HuH-7 (cell line): ENCODE measurements at places on chromosomes 11 and 22.

DNA sequence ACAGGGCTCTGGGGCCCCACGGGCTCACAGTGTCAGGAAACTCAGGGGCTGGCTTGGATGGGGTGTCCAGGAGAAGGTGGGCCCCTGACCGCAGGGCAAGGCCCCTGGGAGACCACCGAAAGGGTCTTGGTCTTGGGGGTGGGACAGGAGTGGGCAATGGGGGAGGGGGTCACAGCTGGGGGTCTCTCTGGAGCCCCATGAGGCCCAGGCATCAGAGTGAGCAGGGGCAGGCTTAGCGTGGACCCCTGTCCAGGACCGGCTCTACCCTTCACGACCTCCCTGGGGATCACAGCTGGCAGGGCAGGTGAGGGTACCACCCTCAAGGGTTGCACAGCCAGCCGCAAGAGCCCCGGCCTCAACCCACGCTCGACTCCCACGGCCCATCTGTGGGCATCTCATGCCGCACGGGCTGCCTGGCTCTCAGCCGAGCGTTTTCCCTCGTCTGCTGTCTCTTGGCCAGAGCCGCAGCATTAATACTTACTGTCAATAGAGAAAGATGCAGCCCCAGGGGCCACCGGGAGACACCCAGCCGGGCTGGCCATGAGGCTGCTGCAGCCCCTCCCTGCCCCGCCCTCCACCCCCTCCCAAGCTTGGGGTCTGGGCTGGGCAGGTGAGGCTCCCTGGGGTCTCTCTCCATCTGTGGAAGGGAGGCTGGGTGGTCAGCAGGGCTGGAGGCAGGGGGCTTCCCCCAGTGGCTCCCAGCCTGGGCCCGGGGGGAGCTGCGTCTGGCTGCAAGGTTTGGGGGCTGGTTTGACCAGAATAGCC, 662 bp downstream of the MUC5B start:
- no peak for DNase-seq

DNA sequence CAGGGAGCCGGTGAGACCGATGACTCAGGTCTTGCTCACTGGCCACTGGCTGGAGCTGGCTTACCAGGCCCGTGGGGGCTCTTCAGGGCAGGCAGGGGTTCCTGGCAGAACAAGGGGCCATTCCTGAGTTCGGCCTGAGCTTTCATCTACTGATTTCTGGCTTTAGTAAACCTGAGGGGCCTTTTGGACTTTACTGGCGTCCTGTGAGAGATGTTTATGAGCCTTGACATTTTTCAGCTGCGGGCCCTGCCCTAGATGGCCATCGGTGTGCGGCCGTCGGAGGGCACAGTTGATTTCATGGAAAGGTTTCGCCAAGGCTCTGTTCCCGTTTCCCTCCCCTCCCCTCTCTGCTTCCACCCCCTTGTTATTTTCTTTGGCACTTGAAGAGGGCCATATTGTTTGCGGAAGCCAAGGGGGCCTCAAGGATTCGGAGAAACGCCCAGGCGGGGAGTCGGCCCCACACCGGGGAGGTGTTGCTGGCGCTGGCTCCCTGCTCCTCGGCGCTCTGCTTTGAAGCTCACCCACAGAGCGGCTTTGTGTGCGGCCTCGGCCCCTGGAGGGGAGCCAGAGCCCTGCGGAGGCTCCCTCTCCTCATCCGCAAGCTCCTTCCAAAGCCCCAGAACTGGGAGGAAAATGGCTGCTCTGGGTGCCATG, 17.7 kb downstream of the ELF5 start:
- no peak for DNase-seq

DNA sequence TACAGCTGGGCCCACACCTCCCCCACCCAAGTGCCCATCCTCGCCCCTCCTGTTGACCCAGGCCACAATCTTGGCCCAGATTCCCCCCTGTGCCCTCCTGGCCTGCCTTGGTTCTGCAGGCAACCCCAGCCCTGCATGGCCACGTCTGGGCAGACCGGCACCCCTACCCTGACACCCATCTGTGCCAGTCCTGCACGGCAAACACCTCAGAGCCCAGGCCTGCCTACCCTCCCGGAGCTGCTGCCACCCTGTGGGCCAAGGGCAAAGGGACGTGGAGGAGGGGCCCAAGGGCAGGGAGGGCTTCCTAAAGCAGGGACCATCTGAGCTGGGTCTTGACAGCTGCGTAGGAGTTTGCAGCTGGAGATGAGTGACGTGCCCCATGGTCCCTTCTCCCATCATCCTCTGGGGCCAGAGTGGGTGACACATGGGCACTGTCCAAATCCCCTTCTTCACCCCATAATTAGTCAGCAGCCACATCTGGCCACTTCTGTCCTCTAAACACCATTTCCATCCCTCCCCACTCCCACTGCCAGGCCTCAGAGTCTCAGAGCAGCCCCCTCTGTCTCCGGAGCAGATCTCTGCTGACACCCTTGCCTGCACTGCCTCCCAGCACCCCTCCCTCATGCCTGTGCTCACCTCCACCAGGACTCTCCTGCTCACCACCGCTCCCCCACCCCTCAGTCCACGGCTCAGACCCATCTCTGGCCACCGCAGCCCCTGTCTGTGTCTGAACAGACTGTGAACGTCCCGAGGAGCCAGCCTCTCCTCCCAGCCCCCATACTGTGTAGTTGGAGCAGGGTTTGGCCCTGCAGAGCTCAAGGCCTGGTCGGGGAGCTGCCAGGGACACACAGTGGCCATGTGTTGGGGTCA, 35.6 kb upstream of the PPARA start:
- DNase-seq: no peak

- no peak for DNase-seq
Observed at GRCh38 chr22:24060375-24060788, 49.3 kb downstream of the CABIN1 start.

DNA sequence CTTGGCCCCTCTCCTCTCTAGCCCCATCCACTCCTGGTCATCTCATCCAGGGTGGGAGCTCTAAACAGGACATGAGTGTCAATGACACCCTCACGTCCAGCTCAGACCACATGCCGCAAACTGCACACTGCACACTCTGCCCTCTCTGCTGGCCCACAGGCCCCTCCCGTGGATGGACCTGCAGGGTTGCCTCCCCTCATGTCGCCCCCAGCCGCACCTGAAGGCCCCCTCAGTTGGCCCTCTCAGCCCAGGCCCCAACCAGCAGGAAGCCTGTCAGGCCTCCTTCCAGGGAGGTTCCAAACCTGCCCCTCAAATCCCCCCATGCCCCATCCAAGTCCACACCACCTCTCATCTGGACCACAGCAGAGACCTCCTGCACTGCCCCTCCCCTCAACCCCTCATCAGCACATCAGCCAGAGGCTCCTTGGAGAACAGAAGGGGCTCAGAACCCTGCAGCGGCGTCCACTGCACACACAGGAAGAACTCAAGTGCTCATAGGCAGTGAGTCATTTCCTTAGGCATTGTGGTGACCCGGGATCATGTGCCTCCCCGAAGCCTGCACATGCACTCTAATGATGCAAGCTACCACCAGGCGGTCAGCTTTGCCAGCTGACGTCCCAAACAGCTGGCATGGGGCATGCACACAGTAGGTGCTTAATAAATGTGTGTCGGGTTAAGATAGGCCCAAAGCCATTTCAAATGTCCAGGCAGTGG, 12.9 kb upstream of the CDKN1C start:
- DNase-seq: no peak
